H9 (cell line): ENCODE measurements at places on chromosomes 12 and 14. TPM values are rescaled to one million over a fixed set of nuclear protein-coding genes. Genes with fewer than 3 reads are reported as not detected.

Gene RNU4-1
- 3,262 and 3,277 TPM in 2 replicates for total RNA-seq

Gene ALKBH2
- total RNA-seq, result 23.7 and 24.4 TPM in 2 replicates

Gene TEAD4
- 127 and 133 TPM in 2 replicates for total RNA-seq

DNA sequence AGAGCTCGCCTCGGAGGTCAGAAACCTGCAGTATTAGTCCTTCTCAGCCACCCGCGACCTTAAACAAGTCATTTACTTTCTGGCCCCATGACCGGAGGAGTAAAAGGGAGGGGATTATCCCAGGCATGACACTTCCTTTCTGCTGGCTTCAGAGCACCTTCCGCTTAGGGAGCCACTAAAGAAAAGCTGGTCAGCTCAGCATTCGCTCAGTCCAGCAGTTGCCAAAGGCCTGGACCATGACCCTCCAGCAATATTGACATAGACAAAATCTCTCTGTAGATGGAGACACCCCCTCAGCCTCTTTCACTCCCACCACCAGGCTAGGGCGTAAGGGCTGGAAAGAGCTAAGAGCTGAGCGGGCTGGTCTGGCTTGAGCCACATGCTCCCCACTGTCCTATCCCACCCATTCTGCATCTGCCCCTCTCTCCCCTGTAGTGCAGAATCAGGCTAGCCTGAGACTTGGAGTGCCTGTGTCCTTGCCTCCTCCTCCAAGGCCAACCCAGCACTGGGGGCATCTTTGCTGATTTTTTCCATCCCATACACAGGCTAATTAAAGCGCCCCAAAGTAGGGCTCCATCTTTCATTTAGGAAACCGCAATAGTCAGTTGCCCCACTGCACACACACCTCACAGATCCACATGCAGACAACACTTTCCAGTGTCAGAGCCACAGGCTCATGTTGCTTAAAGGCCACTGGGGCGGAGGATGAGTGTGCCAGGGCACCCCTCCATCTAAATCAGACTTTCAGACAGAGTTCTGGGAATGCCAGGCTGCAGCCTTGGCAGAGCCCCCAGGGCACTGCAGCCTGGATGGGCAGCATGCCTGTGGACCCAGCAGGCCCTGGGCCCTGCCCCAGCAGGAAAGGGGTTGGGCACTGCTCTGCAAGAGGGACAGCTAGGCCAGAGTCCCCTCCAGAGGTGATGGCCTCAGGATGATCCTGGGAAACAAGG is 4.0 kb upstream of the CPNE6 start:
- H3K27ac ChIP-seq, result no peak overlapping the region
- no peak overlapping the region for H3K4me3 ChIP-seq
- no peaks in the 10 kb centered on the region for H3K27me3 ChIP-seq
- H3K4me1 ChIP-seq, result no peaks in the 10 kb centered on the region
- no peaks in the 10 kb centered on the region for H3K36me3 ChIP-seq
